ENCODE measurements at places on chromosomes 1 and 21.

GRCh38 chr1:50417507-50417906, 5.7 kb downstream of the DMRTA2 start:
- DNase-seq: no peak

GRCh38 chr1:42266253-42267135, 68.5 kb downstream of the FOXJ3 start:
- no peak for DNase-seq

DNA sequence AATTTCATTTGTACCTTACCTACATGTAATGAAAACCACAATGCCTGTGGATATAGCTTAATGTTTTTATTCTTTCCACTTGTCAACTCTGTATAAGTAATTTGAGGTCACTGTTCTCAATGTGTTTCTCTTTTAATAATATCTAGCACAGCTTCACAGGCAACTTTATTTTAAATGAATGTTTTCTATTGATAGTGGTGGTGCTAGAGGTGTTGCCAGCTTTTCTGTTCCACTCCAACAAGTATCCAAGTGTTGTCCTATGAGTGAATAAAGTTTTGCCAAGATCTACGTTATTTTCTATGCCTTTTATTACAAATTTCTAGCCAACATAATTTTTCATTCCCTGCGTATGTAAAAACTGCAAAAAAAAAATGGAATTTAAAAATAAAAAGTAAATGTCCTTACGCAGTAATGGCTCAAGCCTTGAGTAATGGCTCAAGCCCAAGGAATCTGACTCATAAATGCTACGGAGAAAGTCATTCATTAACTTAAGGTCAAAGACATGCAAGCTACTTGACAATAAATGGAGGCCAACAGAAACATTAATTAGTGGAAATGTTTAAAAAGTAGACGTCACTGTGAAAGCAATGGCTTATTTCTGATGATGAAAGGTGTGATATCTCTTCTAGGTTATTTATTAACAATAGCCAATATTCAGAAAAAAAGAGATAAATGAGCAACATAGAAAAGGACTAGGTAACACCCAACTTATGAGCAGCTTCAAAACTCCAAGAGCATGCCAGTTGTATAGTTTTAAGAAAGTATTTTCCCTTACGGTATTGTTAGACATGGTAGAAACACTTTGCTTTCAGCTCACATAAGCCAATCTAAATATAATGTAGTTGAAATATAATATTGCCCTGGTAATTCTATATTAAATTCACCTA, 71.4 kb downstream of the SLC44A5 start:
- DNase-seq: no peak

GRCh38 chr21:26844258-26845065, 747 bp downstream of the ADAMTS1 start:
- DNase-seq: no peak

GRCh38 chr1:201127755-201128455, 921 bp upstream of the ASCL5 start:
- DNase-seq: no peak
